GM10248 (cell line): ENCODE measurements at places on chromosomes 5 and 9.
A peak's percentile ranks its signal among the peaks of the same experiment; 100 is the strongest.

GRCh38 chr5:159855476-159856191 lies 60.6 kb upstream of the ADRA1B start:
- DNase-seq: no peak

- DNase-seq: no peak
Observed at GRCh38 chr5:134541736-134542376, 16.4 kb downstream of the JADE2 start.

DNA sequence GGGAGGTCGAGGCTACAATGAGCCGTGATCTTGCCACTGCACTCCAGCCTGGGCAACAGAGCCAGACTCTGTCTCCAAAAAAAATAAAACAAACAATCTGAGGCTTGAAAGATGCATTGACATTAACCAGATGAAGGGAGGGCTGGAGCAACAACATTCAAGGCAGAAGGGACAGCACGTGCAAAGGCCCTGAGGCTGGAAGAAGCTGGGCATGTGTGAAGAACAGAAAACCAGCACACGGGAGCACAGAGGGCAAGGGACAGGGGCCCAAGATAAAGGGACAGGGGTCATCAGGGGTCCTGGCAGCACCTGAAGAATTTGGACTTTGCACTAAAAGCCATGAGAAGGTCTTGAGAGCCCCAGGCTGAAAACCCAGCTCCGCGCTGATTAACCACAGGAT lies 3.3 kb downstream of the PTGES start:
- DNase-seq: no peak

- DNase-seq: no peak
Observed at GRCh38 chr5:74433255-74433895, 207.2 kb downstream of the ENC1 start.

DNA sequence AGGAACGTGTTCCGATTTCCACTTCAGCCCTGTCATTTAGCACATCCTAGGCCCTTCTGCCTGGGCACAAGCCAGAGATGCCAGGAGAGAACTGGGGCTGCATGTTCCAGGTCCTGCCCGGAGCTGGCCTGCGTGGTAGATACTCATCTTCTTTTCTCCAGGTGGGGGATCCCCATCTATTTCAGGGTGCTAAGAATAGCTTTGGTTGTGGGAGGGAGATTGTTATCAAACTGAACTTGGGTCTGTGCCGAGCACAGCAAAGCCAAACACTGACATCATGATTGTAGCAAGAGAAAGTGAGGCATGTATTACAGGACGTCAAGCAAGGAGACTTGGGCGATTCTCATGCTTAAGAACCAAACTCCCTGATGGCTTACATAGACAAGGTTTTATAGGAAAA lies 18.2 kb downstream of the C9orf153 start:
- DNase-seq: no peak

DNA sequence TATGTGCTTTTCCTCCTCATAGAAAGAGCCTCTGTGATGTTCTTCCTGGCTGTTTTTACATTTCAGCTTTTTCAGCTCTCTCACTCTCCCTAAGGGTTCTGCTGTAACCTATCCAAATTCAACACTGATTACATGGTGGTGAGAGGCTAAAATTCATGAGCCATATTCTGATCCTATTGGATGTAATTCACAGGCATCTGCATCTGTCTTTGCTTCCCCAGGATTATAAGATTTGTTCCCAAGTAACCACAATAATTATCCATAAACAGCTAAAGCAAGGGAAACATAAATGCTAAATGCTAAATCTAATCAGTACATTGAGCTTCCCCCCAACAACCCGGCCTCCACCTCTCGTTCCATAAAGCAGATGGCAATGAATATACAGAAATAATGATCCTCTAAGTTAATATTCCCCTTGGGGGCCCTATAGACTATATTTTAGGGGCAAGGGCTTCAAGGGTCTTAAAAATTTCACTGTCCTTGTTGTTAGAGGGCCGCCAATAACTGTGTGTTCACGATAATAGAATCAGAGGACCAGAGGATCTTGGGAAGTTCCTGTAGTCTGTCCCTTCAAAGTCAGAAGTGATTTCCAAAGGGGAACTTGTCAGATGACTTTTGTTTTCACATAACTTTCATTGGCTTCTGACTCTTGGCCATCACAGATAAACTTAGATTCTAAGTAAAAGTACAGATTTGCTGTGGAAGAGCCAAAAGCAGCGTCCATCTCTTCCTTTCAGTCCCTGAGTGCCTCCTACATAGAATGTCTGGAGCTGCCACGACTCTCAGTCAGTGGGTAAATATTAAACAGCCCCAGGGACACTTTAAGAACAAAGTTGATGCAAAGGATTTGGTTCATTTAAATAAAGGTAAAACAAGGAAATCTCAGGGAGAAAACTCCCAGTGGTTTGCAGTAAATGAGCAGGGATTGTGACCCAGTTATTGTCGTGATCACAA lies 125.6 kb downstream of the ALDH1A1 start:
- no peak for DNase-seq

DNA sequence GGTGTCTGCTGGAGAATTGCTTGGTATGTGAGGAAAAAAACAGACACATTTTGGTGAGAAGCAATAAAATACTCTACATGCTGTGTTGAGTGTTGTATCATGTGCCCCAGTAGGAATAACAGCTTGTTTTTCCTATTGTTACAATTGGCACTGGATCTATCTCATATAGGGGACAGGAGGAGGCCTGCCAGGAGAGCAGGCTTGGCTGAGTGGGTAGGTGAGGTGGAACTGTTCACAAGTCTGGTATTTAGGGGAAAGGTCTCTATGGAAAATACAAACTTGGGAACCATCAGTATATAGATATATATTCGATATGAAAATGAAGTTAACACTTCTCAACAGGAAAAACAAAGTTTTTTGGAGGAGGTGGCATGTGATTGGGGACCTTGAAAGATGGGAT lies 9.5 kb upstream of the SH3TC2 start:
- DNase-seq: no peak

DNA sequence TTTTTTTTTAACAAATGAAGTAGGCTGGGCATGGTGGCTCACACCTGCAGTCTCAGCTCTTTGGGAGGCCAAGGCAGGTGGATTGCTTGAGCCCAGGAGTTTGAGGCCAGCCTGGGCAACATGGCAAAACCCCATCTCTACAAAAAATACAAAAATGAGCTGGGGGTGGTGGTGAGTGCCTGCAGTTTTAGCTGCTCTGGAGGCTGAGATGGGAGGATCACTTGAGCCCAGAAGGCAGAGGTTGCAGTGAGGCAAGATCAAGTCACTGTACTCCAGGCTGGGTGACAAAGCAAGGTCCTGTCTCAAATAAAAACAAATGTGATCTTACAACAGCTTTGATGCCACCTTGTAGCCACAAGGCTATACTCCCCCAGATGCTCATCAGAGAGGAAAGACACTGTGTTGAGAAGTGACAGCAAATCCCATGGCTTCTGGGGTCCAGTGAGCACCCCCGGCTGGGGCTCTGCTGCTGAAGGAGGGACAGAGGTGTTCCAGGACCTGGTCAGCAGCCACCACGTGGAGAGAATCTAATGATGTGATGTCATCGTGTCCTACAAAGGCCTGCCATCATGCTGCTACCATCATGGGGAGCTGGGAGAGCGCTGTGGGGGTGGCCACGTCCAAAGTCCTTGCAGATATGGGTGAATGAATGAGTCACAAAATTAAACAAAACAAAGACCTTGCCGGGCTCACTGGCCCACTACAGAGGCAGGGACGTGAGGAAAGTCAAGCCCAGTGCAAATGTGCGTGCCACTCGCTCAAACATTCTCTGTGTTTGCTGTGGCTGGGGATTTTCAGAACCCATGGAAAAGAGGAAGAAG lies 60.7 kb downstream of the PRRT1B start:
- DNase-seq: no peak

DNA sequence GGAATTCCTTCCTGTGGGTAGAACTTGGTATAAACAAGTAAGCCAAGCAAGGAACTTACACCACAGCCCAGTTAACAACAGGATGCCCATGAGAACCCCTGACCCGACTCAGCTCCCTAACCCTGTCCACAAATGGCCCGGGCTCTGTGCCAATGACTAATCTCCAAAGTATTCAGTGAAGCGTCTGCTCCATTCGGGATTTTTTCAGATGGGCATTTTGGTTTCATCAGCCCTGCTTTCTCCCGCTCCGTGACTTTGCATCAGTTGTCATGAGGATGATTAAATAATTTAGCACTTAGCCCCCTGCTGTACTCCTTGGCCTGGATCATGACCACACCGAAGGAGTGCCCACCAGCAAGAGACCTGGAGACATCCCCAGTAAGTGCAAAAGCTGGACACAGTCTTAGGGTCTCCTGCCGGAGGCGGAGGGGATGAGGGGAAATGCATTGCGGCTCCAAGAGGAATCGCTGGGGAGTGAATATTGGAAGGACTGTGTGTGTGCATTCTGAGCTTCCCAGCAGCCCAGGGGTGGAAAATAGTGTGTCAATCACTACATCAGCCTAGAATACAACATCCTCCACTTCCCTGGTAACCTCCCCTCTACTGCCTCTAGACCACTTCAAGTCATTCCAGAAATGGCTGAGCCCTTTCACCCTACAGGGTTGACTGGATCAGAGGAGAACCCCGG lies 41.4 kb upstream of the DNAH5 start:
- no peak for DNase-seq

DNA sequence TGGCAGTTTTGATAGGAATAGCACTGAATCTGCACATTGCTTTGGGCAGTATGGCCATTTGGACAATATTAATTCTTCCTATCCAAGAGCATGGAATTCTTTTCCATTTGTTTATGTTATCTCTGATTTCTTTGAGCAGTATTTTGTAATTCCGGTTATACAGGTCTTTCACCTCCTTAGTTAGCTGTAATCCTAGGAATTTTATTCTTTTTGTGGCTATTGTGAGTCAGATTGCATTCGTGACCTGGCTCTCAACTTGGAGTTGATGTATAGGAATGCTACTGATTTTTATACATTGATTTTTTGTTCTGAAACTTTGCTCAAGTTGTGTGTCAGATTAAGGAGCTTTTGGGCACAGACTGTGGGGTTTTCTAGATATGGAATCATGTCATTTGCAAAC lies 24.0 kb downstream of the TMEM161B start:
- DNase-seq: no peak

DNA sequence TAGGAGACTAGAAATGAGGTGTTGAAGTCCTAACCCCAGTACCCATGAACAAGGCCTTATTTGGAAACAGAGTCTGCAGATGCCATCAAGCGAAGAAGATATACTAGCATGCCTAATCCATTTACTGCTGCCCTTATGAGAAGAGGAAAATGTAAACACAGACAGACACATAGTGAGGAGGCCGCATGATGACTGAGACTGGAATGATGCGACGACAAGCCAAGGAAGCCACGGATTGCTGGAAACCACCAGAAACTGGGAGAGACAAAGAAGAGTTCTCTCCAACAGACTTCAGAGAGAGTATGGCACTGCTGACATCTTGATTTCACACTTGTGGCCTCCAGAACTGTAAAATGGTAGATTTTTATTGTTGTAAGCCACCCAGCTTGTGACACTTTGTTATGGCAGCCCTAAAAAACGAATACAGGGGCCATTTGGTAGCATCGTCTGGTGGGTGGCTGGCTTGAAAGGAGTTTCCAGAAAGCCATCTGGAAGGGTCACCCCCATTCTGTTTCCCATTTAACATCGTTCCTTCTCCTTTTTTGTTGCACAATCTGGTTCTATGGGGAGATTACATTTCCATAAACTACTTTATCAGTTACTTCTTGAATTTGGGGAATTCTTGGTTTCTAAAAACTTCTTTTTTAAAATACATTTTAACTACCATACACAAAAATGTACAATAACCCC lies 193.1 kb downstream of the HSD17B3 start:
- no peak for DNase-seq

- no peak for DNase-seq
Observed at GRCh38 chr5:2751592-2752021, at the start of gene IRX2. Gene IRX2 (minus strand): TSS chr5:2751677. CDS start chr5:2751413, 264 bp downstream.

DNA sequence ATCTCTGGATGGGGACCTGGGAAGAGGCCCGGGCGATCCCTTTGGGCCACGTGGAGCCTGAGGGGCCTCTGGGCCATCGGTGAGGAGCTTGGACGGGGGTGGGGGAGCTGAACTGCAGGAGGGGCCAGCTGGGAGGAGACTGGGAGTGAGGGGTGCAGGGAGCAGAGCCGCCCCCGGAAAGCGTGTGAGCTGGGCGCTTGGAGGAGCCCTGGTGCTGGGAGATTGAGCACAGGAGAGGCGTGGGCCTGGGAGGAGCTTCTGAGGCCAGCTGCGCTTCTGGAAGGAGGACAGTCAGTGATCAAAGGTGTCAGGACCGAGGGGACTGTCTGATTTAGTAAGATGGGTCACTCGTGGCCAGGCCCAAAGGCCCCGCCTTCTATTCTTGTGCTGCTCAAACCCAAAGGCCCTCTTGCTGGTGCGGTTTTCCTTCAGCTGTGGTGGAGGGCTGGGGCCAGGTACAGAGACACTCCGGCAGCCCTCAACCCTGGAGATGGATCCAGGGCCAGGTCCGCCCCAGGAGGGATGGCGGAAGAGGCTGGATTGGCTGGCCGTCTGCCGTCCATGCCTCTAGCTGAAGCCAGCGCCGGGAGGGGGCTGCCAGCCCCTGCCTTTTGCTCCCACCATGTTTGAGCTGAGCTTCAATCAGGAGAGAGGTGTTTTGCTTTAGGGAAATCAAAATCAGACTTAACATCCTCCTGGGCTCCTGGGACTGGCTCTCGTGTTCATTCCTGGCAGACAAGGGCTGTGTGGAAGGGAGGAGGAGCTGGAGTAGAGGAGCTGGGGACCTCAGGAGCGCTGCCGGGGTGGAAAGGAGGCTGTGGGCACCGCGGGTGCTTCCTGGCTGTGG lies 21.6 kb downstream of the NCS1 start:
- no peak for DNase-seq

GRCh38 chr9:130707225-130707976 lies 13.8 kb downstream of the EXOSC2 start:
- DNase-seq: peak; percentile 43

- DNase-seq: no peak
Observed at GRCh38 chr9:94780516-94780950, 54.0 kb downstream of the AOPEP start.

DNA sequence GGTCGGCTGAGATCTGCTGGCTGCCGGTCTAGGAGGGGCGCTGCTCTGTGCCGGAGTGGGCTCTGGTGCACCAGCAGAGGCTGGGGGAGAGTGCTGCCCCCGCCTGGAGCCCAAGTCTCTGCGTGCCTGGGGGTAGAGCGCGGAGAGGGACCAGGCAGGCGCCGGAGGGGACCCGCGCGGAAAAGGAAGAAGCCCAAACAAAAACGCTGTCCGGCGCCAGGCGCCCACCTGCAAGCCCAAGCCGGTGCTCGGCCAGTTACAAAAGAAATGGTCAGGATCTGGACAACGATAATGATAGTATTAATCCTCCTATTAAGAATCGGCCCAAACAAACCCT lies 571 bp upstream of the S1PR3 start:
- DNase-seq: no peak

DNA sequence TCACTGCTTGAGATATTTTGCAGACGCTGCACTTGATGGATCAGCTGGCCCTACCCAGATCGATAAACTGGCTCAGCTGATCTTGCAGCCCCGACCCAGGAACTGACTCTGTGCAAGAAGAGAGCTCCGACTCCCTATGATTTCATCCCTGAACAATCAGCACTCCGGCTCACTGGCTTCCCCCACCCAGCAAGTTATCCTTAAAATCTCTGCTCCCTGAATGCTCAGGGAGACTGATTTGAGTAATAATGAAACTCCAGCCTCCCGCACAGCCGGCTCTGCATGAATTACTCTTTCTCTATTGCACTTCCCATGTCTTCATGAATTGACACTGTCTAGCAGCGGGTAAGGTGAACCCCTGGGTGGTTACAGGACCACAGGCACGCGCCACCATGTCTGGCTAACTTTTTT lies 16.9 kb upstream of the NANS start:
- no peak for DNase-seq
